ENCODE measurements at places on chromosomes 7 and 10. TPM values are rescaled to one million over a fixed set of nuclear protein-coding genes. Genes with fewer than 3 reads are reported as not detected.

FBXO24 gene
- total RNA-seq, result 0.29 TPM

CYP3A7 gene
- 0.75 TPM for total RNA-seq

- no peak for DNase-seq
These were observed 209.0 kb downstream of the CACNA2D1 start for GRCh38 chr7:82234457-82235049.

DNA sequence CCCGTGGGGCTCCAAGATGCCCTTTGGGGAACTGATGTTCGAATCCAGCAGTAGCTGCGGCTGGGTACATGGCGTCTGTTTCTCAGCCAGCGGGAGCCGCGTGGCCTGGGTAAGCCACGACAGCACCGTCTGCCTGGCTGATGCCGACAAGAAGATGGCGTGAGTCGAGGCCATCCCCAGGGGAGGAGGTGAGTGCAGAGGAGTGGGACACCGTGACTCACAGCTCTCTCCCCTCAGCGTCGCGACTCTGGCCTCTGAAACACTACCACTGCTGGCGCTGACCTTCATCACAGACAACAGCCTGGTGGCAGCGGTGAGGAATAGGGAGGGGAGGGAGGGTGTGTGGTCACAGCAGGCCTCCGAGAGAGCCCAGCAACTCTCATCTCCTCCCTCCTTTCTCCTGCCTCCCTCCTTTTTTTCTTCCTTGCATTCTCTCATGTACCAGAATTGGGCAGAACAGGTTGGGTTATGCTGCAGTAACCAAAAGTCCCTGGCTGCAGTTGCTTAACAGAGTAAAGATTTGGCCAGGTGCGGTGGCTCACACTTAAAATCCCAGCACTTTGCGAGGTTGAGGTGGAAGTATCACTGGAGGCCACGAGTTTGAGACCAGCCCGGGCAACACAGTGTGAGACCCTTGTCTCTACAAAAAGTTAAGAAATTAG lies 16.5 kb downstream of the ARPC1B start:
- no peak for DNase-seq

NEURL1 gene
- 1.2 TPM for total RNA-seq

DNA sequence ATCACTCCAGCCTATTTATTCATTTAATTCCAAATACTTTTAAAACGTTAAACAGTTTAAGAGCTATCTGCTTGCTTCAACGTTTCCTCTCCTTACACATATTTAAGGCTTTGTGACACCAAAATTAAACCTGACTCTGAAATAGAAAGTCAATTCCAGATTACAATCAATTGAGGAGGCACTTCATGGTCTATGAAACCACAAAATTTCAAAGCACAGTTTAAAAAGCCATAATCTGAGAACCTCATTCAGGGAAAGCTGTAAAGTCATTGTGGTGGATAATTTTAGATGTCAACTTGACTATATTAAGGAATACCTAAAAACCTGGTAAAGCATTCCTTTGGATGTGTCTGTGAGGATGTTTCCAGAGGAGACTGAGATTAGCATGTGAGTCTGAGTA lies 6.2 kb downstream of the SNX13 start:
- no peak for DNase-seq

DNA sequence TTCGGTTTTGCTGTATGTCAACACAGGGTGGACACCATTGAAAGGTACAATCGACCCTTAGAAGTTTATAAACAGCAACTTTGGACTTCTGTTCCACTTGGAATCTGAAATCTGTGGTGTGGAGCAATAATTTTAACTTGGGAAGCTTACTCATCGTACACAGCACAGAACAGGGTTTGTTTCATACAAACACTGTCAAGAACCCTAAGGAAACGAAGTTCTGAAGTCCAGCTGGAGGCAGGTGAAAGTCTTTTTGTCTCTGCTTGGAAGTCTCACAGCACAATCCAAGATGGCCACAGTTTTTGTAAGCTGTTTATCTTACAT lies 31.5 kb downstream of the NMT2 start:
- no peak for DNase-seq

DNA sequence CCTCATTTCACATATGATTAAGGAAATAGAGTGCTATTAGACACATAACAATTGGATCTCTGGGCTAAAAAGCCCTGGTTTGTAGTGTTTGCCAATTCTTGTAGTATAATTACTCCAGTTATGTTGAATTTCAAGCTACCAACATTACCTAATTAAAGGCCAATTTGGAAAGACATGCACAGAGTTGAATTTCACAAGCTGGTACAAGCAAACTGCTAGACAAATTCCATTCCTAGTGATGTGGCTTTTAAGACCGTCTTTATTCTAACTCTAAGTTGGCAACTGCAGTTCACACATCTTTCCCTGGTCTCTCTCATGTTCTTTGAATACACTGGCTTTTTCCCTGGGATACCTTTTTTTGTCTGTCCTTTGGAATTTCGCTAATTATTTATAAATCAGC lies 384.1 kb upstream of the CNTNAP2 start:
- no peak for DNase-seq

- DNase-seq, result no peak
These were observed 2.0 kb downstream of the MUC12 start for GRCh38 chr7:100971111-100972001.

DNA sequence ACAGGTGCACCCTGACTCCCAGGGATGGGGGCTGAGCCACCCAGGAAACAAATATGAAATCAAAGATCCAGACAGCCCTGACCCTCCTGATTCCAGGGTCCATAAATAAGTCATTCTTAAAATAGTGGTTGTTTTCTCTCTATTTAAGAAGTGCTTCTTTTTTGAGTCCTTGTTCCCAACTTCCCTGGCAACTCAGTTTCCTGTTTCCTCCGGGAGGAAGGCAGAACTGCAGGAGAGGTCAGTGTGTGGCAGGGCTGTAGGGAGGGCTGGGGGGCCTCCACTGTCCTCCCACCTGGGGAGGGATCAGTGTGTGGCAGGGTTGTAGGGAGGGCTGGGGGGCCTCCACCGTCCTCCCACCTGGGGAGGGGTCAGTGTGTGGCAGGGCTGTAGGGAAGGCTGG lies 88.7 kb upstream of the PDGFA start:
- no peak for DNase-seq

ADCY1 gene
- 4.6 TPM for total RNA-seq
